Activated CD4-positive, alpha-beta T cell treated with anti-CD3 and anti-CD28 coated beads, Interleukin-10, Interleukin-2, amounts not matched to agents 100 ng/mL and 50 ng/mL, durations not matched to agents 16 hours and 8 hours (primary cell): ENCODE measurements at places on chromosomes 5 and 9.

- DNase-seq, result no peak
Measured at GRCh38 chr9:129840034-129840433, 4.8 kb downstream of the USP20 start.

GRCh38 chr9:119026120-119026519 lies 343.1 kb downstream of the BRINP1 start:
- DNase-seq, result no peak

GRCh38 chr5:78631931-78632330 lies 16.6 kb downstream of the LHFPL2 start:
- no peak for DNase-seq

- no peak for DNase-seq
Measured at GRCh38 chr5:59769832-59770231, 123.7 kb downstream of the PDE4D start.

DNA sequence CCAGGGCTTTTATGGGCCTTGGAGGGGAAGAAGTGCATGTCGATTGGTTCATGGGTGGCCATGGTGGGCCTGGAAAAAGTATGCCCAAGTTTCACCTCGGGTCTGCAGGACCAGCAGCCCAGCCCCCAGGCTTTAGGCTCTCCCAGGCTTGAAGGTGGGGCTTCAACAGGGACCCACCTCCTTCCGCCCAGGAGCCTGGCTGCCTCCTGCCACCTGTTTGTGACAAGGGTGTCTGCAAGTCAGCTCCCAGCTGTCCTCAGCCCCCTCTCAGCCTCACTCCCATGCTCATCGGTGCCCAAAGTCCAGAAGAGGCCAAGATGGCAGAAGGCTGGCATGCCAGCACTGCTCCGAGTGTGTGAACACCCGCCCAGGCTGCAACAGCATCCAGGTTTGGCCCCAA lies 1063.2 kb upstream of the ACO1 start:
- DNase-seq, result no peak
